ENCODE measurements at places on chromosomes 5 and 9.
A peak's percentile ranks its signal among the peaks of the same experiment; 100 is the strongest.

GRCh38 chr5:145903113-145903512, 30.3 kb upstream of the GRXCR2 start:
- DNase-seq, result no peak
- no peak overlapping the region for H3K4me3 ChIP-seq
- no peaks in the 10 kb centered on the region for H3K36me3 ChIP-seq
- H3K4me1 ChIP-seq, result no peaks in the 10 kb centered on the region

- H3K4me3 ChIP-seq, result no peak overlapping the region
- no peaks in the 10 kb centered on the region for H3K36me3 ChIP-seq
- no peak overlapping the region for H3K27ac ChIP-seq
- H3K4me1 ChIP-seq, result peaks cover 2% of the 10 kb centered on the region
- H3K27me3 ChIP-seq, result no peaks in the 10 kb centered on the region
- peak; percentile 17 for DNase-seq
These were observed 75.2 kb downstream of the LMNB1 start for GRCh38 chr5:126852091-126852571.

- no peaks in the 10 kb centered on the region for H3K36me3 ChIP-seq
- H3K4me1 ChIP-seq, result peaks cover 2% of the 10 kb centered on the region
- no peak overlapping the region for H3K27ac ChIP-seq
- no peak for DNase-seq
- no peaks in the 10 kb centered on the region for H3K27me3 ChIP-seq
- H3K4me3 ChIP-seq, result no peak overlapping the region
These were observed 6.7 kb downstream of the ECM2 start for GRCh38 chr9:92529124-92529523.

GRCh38 chr5:17219006-17219422, 1.6 kb downstream of the BASP1 start:
- H3K36me3 ChIP-seq, result peaks cover 8% of the 10 kb centered on the region
- H3K4me1 ChIP-seq, result peaks cover 16% of the 10 kb centered on the region
- no peaks in the 10 kb centered on the region for H3K27me3 ChIP-seq

- no peaks in the 10 kb centered on the region for H3K27me3 ChIP-seq
- H3K36me3 ChIP-seq, result no peaks in the 10 kb centered on the region
- no peaks in the 10 kb centered on the region for H3K4me1 ChIP-seq
- peak; percentile 14 for DNase-seq
- no peak overlapping the region for H3K27ac ChIP-seq
These were observed 157.4 kb downstream of the EDIL3 start for GRCh38 chr5:84227236-84227635.
